Vein endothelial cell (primary cell): ENCODE measurements at places on chromosomes 16 and 17. TPM values are rescaled to one million over a fixed set of nuclear protein-coding genes. Genes with fewer than 3 reads are reported as not detected.

CCDC40 gene
- total RNA-seq, result 1.6 and 2.9 TPM in 2 replicates

KRTAP2-2 gene
- total RNA-seq, result not detected in 2 replicates

PTX4 gene
- total RNA-seq, result 0.19 TPM in 1 of 2 replicates, not detected in the other

GP1BA gene
- not detected in 2 replicates for total RNA-seq

CTRL gene
- 0.57 and 0.65 TPM in 2 replicates for total RNA-seq

CA7 gene
- not detected in 2 replicates for total RNA-seq

ITGAL gene
- not detected in 2 replicates for total RNA-seq

POLR3E gene
- 31.0 and 38.5 TPM in 2 replicates for total RNA-seq

CCL8 gene
- total RNA-seq, result 0.38 TPM in 1 of 2 replicates, not detected in the other

TAC4 gene
- total RNA-seq, result not detected in 2 replicates

ST6GALNAC1 gene
- not detected in 2 replicates for total RNA-seq

SEZ6L2 gene
- 0.67 and 1.6 TPM in 2 replicates for total RNA-seq

UTS2R gene
- not detected in 2 replicates for total RNA-seq

CIAO3 gene
- 36.8 and 40.5 TPM in 2 replicates for total RNA-seq

KARS1 gene
- total RNA-seq, result 184 and 209 TPM in 2 replicates

SUZ12 gene
- total RNA-seq, result 20.9 and 31.3 TPM in 2 replicates

KCNH4 gene
- under 0.01 TPM in 1 of 2 replicates, not detected in the other for total RNA-seq

C17orf107 gene
- total RNA-seq, result 1.1 and 1.3 TPM in 2 replicates

WFDC1 gene
- not detected in 2 replicates for total RNA-seq

RSAD1 gene
- total RNA-seq, result 24.9 and 28.4 TPM in 2 replicates

TBX2 gene
- 0.29 TPM in 1 of 2 replicates, not detected in the other for total RNA-seq

CCL2 gene
- total RNA-seq, result 424 and 431 TPM in 2 replicates

SSTR5 gene
- total RNA-seq, result 1.3 TPM in 1 of 2 replicates, not detected in the other
